ENCODE measurements at places on chromosomes 5 and 9. TPM values are rescaled to one million over a fixed set of nuclear protein-coding genes. Genes with fewer than 3 reads are reported as not detected.

ADRB2 gene
- total RNA-seq: 1.5 TPM

CAMLG gene
- 47.9 TPM for total RNA-seq

IL33 gene
- total RNA-seq: 383 TPM

SEMA4D gene
- 0.19 TPM for total RNA-seq

MLANA gene
- not detected for total RNA-seq

ADRA1B gene
- 0.56 TPM for total RNA-seq

CCNO gene
- total RNA-seq: under 0.01 TPM

FPGS gene
- 50.2 TPM for total RNA-seq

NUTM2F gene
- not detected for total RNA-seq

GNA14 gene
- total RNA-seq: 4.0 TPM

Measured in regular cardiac myocyte (primary cell).